ENCODE measurements at places on chromosomes 5 and 9.

- DNase-seq: no peak
Measured at GRCh38 chr5:125634216-125634835, 788.9 kb upstream of the GRAMD2B start.

DNA sequence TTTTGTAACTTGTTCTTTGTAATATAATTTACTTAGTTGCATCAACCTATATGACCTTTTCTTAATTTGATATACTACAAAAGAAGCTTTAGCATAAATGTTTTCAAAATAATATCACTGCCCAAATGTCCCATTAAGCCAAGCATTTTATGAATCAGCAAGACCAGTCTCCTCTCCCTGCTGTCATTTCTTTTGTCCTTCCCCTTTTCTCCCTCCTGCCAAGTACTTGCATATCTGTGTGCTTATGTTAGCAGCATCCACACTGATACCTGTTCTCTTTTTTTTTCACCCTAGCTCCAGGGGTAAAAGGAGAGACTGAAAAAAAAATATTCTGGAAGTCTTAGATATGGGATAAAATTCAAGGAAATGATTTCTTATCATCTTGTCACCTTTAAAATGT lies 69.7 kb downstream of the ZSWIM6 start:
- no peak for DNase-seq

GRCh38 chr5:32193591-32193990 lies 19.5 kb upstream of the GOLPH3 start:
- DNase-seq: peak; percentile 96

DNA sequence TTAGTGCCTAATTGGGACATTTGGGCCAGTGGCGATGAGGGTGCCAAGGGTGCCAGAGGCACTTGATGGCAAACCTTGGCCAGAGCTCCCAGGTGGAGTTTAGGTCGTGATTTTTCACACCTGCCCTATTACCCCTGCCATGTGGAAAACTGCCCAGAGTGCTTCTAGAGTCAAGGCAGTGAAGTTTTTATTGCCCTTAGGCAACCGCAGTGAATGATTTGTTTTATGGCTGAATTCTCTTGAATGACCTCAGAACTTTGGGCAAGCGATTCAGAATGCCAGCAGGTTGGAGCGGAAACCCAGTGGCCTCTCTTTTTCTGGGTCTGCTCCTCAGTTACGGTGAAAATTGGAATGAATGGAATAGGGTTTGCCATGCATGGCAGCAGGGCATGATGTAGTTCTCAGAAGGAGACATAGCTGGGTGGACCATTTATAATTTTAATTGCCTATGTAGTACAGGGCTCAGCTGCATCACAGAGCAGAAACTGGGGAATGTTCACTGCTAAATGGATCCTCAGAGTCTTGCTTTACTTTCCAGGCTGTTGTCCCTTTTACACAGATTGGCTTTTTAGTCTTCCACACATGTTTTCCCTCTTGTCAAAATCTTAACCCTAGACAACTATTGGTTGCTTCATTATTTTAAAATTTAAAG lies 820.0 kb upstream of the SEMA6A start:
- no peak for DNase-seq

DNA sequence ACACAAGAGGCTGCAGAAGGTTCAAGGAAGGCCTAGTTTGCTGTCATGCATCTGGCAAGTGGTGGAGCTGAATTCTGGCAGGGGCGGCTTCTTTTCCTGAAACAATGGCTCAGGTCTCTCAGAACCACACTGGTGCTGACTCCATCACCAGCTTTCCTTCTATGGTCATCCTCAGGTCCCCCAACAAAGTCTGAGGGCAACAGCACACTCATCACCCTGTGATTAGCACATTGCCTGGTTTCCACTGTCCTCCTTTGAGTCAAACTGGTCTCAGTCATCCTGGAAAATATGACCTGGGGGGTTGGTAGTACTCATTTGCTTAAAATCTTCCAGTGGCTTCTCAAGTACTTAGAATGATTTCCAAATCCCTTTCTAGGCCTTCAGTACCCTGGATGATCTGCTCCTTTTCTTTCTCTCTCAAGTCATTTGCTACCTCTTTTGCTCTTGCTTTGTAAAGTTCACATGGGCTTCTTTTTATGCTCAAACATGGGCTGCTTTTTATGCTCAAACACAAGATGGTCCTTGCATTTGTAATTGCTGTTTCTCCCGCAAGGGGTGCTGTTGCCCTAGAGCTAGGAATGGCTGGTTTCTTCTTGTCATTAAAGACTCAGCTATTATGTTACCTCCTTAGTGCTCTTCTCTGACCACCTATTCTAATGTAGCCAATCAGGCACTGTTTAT lies 144.9 kb downstream of the ALDH1A1 start:
- DNase-seq: no peak

GRCh38 chr9:115035841-115036612 lies 81.9 kb downstream of the TNC start:
- no peak for DNase-seq
